ENCODE measurements at places on chromosomes 3 and 15.

DNA sequence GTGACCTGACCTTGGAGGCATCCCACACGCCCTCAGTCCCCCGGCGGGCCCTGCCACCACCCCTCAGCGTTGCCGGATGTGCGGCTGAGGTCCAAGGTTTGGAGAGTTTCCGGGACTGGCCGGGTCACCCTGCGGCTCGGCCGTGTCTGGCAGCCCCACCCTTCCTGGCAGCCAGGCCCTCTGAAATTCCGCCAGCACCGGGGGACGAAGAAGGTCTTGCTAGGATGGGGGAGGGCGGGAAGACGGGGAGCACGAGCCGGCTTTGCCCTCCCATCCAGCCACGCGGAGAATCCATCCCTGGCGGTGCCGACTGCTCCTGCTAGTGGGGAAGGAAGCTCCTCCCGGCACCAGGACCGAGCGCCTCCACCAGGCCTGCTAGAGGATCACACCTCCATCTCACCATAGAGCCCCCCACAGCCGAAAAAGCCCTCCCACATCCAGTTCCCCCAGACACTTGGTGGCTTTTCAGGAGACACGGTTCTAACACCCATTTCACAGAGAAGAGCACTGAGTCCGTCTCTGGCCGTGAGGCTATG, 81.5 kb downstream of the CPN2 start:
- DNase-seq, result no peak

- DNase-seq, result peak; percentile 39
Observed at GRCh38 chr3:158106766-158107471, 699 bp upstream of the SHOX2 start.

DNA sequence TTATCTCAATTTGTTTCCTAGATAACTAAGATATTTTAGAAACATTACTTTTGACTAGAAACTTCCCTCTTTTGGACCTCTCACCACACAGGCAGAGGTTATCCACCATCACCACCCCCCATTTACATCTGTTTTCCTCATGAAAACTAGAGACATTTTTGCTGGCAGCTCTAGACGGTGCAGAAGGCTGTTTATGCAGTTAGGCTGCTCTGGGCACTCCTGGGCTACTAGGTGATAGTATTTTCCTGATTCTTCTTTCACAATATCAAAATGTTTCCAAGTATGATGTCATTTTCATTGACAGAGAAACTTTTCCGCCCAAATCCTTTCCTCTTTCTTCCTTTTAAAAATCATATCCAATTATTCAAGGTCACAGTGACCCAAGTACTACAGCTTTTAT, 67.1 kb downstream of the PLOD2 start:
- no peak for DNase-seq

DNA sequence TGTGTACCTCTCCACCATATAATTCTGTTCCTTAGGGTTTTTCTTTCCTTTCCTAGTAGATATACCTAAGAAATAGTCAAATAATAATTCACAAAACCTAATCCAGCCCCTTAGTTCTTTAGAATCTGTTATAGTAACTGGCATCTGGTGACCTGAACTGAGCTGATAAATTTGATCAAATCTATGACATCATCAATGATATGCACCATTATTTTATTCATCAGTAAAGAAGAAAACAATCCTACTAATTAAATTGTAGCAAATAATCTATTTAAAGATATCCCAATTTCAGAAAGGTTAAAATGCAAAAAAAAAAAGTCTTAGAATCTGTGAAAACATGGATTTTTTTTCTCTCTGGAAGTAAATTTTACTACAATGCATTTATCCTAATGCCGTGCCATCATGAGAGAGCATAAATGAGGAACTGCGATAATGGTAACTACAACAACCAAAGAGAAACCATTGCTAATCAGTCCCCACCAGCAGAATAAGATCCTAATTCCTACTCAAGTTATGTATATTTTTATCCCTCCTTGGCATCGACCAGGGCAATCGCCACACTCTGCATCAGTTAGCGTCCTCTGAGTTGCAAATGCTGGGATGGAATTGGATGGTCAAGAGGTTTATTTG, 6.6 kb upstream of the MNS1 start:
- DNase-seq, result no peak

- DNase-seq, result no peak
Observed at GRCh38 chr3:186456731-186457191, 87.4 kb downstream of the CRYGS start.
